ENCODE measurements at places on chromosomes 3 and 15. TPM values are rescaled to one million over a fixed set of nuclear protein-coding genes. Genes with fewer than 3 reads are reported as not detected.

Gene AMT
- 2.7 TPM for polyA plus RNA-seq

Gene RGMA
- 57.8 TPM for polyA plus RNA-seq

Gene GORASP1
- polyA plus RNA-seq, result 34.3 TPM

Gene MFAP1
- 28.0 TPM for polyA plus RNA-seq

Gene UBE2Q2
- 5.7 TPM for polyA plus RNA-seq

- DNase-seq, result no peak
These were observed 37.0 kb downstream of the ABHD2 start for GRCh38 chr15:89125088-89125826.

DNA sequence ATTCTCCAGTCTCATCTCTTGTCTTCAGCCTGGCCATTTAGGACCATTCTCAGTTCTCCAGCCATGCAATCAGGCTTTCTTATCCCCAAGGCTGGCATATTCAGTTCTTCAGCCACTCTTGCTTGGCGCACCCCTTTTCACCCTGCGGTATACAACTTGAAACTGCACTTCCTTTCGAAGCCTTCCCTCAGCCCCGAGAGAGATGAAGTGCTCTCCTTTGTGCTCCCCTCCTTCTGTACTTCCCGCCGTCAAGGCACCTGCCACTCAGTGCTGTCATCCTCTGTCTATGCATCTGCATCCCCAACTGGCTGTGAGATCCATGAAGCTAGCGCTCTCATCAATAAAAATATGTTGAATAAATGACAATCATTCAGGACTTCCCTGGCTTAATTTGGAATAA is 45.7 kb downstream of the MORC1 start:
- no peak for DNase-seq

- DNase-seq, result no peak
These were observed 36.5 kb upstream of the DUSP7 start for GRCh38 chr3:52092891-52093290.

- DNase-seq, result peak; percentile 36
These were observed 24.6 kb upstream of the DMXL2 start for GRCh38 chr15:51647128-51647562.

DNA sequence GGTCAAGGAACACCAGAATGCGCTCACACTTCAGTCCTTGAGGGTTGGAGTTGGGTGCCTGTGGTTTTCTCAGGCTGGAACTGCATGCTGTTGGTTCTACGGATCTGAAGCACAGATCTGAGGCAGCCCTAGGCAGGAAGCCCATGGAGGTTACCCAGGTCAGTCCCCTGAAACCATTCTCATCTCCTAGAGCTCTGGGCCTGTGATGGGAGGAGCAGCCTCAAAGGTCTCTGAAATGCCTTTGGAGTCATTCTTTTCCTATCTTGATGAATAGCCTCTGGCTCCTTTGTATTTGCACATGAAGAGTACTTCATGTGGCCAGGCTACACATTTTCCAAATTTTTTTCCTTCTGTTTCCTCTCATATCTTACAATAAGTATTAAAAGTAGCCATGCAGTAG is 179.3 kb upstream of the UBE2E1 start:
- DNase-seq, result no peak

DNA sequence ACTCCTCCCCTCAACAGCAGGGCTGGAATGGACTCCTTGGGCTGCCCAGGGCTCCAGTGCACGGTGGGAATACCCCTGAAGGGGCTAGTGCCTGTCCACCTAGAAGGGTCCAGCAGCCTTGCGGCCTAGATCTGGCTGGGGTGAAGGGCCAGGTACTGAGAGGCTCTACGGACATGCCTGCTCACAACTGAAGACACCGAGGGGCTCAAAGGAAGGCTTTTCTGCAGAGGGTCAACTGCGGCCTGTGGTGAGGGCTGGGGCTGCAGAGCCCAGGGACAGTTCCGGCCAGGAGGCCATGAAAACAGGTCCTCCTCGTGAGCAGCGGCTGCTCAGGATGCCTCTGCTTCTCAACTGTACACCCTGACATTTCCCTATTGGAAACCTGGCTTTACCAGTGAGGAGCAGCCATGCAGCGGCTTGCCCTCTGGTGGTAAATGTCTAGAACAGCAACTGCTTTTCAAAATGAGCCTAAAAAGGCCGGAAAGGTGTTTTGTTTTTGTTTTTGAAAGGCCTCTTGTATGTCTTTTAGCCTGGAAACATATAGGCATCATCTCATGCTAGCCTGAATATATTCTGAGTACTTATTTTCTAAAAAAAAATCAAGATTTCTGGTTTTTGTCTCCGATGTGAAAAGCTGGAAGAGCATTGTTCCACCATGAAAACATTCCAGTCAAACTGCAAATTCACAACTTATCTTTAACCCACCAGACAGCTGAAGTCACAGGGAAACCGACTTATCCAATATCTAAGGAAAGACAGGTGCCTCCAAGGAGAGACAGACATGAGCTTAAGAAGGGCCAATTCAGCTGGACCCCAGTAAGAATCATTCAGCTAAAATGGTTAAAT is 163.4 kb downstream of the KLF13 start:
- DNase-seq, result peak; percentile 83

DNA sequence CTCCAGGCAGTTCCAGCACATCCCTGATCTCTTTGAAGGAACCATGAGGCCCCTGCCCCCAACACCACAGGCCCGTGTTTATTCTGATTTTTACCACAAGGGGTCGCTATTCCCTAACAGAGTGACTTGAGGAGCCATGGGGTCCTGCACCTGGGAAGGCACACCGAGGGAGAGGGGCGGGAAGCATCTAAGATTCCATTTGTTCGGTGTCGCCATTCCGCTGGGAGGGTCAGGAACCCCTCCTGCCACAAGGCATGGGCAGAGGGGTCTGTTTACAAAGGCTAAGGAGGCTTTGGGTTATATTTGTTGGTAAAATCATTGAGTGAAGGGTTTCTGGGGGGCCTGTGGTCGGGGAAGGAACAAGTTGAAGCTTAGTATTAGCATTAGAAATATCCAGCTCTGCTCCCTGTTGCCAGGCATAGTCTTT is 77.1 kb downstream of the WDR76 start:
- peak; percentile 88 for DNase-seq

- DNase-seq, result no peak
These were observed 79.9 kb downstream of the GTPBP8 start for GRCh38 chr3:113070681-113071113.

DNA sequence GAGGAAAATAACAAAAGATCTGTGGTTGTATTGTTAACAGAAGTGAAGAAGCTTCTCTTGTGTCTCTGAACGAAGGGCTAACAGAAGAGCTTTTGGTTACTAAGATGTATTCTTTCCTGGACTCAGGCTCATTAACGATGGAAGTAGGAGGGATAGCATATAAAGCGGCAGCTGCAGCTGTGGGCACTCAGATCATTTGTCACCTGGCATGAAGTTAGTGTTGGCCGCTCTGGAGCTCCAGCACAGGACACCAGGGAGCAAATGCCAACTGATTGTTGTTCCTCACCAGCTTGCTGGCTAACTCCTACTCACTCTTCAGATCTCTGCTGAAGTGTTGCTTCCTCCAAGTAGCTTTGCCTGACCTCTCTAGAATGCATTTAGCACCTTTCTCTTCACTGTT is 15.5 kb upstream of the SLITRK3 start:
- peak; percentile 15 for DNase-seq

GRCh38 chr15:40769274-40770146 is at the start of gene C15orf62:
TSS of gene C15orf62 (plus strand) at chr15:40769980. CDS start at chr15:40770496, 516 bp downstream.
- peak; percentile 47 for DNase-seq

DNA sequence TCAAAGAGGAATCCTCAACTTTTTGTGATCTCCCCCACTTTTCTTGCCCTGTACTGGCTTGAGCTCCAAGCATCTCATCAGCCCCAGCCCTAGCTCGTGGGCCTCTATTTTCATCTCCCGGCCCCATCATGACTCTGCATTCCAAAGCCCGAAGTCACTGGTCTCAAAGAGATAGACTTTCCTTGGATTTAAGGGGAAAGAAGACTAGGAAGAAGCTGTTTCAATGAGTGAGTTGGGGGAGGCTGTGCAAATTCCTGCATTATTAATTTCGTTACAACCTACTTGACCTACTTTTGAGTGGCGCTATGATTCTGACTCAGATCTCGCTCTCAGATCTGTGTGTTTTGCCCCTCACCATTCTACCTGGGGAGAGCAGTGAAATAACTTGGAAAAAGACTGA is 266.6 kb upstream of the TBL1XR1 start:
- no peak for DNase-seq

DNA sequence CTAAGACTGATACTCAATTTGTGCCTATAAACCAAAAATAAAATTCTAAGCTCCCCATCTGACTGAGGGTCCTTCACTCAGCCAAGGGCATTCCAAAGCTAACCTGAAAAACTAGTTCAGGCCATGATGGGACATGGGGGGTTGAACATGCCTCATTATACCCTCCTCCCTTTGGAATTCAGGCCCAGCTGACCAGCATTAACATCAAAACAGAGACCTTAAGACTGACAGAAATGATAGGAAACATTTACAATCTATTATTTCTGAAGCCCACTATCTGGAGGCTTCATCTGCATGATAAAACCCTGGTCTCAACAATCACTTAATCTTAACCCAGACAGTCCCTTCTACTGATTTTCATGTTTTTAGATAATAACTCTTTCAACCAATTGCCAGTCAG is 140.4 kb downstream of the ANO10 start:
- DNase-seq, result no peak

DNA sequence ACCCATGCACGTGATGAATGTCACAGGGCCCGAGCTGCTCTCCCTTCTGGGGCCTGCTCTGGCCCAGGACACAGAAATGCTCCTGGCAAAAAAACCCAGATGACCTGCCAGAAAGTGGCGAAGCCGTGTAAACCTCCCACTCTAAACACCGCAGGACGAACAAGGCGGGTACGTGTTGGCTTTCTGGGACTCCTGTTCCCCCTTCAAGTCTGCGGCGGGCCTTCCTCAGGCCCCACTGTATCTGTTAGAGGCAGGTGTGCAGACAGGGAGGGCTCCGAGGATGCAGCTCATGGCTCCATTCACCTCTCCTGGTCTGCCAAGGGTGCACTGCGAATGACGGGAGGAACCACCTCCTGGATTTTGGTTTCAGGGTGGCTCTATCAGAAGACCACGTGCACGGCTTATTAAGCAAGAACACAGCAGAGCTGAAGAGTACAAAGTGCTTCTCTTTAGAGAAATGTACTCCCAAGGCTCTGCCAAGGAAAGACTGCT is 173.8 kb downstream of the ADAMTS17 start:
- DNase-seq, result no peak

- DNase-seq, result no peak
These were observed 372.2 kb upstream of the MCTP2 start for GRCh38 chr15:93859176-93859575.

DNA sequence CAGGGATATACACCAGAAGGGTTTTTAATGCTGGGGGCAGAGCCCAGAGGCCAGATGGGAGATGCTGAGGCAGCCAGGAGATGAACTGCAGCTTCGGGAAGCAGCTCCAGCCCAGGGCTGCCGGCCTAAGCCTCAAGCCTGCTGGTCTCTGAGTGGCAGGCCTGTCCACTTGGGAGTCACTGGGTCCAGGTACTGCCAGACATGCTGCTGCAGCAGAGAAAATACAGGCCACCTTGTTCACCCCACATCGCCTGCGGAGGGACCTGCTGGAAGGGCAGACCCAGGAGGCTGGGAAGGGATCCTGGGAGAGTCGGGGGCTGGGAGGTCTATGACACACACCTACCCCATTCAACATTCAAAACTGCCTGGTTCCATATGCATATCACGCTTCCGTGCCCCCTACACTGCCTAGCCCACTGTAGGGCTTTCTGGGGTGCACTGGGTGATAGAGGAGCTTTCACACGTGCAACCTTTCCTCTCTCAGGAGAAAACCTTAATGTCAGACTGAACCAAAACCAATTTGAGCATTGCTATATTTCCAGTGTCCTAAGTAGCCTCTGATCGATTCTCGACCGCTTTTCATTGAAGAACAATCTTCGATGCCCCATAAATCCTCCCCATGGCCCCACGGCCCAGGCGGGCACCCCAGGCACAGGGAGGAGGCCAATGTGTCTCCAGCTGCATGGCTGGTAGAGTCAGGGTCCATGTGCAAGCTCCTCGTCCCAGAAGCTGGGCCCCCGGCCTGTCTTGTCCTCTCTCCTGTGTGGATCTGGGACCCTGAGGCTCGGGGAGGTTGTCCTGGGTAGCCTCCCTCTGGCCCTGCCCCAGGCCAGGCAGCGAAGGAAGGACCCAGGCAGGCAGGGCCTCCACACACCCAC is 147.4 kb downstream of the ATP10A start:
- DNase-seq, result no peak

DNA sequence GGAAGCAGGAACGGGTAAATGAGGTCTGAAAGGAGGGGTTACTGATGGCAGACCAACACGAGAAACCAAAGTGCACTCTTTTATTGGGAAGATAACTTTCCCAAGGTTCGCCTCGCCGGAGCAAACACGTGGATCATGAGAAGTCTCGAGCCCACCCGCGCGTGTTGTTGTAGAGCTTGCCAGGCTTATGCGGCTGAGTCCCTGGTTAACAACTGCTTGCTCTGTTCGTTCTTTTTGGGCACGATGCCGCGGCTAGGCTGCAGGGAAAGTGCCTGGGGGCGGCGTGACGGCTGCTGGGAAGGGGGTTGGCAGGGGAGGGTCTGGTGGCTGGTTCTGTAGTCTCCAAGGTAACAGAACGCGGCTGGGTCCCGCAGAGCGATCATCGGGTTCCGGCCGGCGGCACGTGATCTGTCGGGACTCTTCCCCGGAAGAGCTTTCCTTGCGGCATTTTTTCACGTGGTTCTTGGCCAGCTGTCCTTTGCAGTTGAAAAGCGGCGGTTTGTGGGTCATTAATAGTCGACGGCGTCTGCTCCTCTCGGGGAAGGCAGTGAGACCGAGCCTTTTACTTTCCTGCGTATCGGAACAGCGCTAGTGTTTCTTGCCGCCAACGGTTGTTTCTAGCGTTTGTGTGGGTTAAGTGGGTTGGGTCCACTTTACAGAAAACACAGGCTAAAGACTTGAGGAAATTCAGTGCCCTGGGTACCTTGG is 1.5 kb downstream of the MGA start:
- peak; percentile 80 for DNase-seq

- DNase-seq, result peak; percentile 38
These were observed 315.2 kb downstream of the CLSTN2 start for GRCh38 chr3:140250010-140250855.

DNA sequence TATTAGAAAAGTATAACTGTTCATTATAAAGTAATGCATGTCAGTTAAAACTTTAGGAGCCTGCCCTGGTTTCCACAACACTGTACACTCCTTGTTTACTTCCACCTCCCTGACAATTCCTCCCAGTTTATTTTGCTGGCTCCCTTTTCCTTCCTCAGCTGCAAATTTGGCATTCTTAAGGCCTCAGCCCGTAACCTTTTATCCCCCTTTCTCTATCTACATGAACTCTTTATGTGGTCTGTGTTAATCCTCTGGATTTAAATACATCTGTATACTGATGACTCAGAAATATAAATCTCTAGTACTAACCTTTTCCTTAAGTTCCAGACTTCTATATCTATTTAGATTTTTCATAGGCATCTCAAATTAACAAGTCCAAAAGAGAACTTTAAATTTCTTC is 143.6 kb downstream of the OTOL1 start:
- DNase-seq, result no peak

GRCh38 chr3:196868297-196868661 is 559 bp downstream of the SENP5 start:
- no peak for DNase-seq

GRCh38 chr15:64089543-64090280 is 3.9 kb downstream of the CIAO2A start:
- DNase-seq, result no peak
